ENCODE measurements at places on chromosomes 7 and 10.

DNA sequence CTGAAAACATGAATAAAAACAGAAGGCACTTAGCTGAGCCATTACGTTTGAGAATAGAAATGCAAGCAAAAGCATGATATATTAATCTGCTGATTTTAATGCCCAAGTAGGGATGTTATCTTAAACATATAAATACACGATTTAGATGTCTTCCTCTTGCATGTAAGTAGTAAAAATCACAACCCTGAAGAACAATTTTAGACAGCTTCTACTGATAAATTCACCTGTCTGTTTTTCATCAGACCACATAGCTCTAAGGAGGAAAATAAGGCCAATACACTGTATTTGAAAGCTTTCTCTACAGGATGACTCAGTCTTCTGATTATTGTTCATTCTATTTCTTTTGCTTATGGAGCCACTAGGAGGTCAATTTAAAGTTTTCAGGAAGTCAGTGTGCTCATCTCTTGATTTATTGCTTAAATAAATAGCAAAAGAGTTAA lies 210.9 kb upstream of the CHRM2 start:
- no peak for DNase-seq

DNA sequence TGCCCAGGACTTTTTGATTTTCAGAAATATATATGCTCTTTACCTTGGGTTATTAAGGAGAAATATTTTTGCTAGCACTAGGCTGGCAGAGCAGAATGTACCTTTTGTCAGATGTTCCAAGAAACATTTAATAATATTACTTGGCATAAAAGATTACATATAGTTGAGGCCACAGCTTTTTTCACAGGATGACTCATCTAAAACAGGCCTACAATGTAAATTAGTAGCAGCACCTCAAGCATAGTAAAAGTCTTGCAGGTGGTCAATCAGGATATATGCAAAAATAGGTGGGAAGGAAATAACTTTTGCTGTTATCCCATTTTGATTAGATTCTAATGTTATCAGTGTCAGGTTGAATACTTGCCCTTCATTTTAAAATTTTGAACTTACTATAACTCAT lies 14.9 kb upstream of the ITGB1 start:
- no peak for DNase-seq

DNA sequence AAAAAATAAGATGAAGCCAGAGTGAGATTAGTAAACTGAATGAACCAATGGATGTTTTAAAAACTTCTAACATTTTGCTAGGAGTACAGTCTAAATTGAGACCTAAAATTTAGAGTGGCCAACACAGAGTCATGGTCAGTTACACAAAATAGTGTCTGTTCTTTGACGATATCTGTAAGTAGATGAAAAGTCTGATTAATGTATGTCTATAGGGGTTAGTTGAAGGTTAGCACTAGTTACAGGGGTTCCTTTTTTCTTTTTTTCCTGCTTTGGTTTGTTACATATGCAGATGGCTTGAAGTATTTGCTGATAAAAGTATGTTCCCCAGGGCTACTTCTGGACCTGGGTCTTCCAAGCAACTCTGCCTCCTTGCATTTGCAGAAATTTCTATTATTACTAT lies 90.1 kb upstream of the MTPN start:
- DNase-seq = no peak

DNA sequence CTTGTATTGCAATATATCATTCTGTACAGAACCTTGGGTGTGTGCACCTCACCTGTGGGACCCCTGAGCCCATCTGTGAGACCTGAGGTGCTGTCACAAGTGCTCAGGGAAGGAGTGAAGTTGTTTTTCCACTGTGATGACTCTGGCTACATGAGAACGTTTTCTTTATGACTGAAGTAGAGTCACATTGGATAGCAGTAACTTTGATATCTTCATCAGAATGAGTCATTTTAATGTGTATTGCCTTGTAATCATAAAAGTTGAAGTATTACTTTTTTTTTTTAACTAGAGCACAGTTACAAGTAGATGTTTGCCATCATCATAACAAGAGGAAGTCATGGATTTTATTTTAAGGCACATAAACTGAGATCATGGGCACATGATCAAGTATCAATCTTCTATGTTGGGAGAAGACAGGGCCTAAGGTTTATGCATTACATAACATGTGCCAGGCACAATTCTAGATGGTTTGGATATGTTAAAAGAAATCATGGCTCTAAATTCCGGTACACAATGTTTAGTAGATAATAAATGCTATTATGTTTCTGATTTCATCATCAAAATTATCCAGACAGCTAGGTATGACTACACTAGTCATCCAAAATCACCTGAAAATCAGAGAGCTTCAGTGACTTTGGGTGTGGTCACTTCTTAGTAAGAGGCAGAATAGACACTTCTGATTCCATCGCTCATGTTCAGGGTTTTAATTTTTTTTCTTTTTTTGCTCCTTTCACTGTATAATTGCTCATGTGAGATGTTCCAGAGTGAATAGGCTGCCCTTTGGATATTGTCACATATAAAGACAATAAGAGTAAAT lies 82.7 kb upstream of the KLF6 start:
- no peak for DNase-seq

GRCh38 chr7:116087291-116087690 lies 56.7 kb upstream of the TFEC start:
- no peak for DNase-seq

- no peak for DNase-seq
These were observed 113.1 kb upstream of the PDLIM1 start for GRCh38 chr10:95403700-95404461.

- no peak for DNase-seq
These were observed 939.6 kb upstream of the C7orf33 start for GRCh38 chr7:147650991-147651390.

DNA sequence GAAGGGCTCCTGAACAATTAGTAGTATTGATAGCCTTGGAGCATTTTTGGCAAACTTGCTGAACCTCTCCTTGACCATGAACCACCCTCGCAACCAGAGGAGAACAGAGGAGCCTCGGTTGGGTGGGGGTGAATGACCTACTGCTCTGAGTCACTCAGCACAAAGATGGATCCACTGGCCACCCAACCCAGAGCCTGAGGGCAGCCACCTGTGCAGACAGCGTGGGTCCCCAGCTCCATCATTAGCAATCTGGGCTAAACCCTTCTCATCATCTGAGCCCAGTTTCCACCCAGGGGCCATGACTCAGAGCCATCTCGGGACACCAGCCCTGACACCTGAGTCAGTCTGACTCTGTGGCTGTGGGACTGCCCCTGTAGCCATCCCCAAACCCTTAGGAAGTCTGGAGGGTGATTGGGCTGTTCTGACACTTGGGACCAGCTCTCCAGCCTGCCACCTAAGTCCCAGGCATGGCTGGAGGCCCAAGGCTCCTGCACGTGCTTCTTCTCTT lies 171.8 kb upstream of the GPR26 start:
- no peak for DNase-seq
